ENCODE measurements at places on chromosomes 6 and 20.

GRCh38 chr6:3607171-3607570 is 144.3 kb downstream of the PXDC1 start:
- no peak for DNase-seq

DNA sequence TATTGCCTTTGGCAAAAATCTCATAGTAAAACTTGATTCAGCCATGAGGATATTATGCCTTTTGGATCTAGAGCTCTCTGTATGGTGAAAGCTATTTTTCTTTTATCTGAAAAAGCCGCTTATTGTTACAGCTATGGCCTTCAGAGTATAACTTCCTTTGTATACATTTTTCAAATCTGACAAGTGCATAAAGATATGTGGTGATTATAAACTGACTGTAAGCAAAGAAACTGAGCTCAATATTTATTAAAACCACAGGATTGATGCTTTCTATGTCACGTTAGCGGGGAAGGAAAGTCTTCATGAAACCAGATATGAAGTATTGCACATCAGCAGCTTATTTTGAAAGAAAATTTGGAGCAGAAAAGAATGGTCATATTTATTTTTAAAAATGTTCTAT is 151.8 kb downstream of the THEMIS start:
- DNase-seq, result no peak

- DNase-seq, result no peak
Observed at GRCh38 chr20:63100174-63100925, 93.6 kb upstream of the BHLHE23 start.

- no peak for DNase-seq
Observed at GRCh38 chr20:32845786-32846185, 12.9 kb upstream of the EFCAB8 start.

DNA sequence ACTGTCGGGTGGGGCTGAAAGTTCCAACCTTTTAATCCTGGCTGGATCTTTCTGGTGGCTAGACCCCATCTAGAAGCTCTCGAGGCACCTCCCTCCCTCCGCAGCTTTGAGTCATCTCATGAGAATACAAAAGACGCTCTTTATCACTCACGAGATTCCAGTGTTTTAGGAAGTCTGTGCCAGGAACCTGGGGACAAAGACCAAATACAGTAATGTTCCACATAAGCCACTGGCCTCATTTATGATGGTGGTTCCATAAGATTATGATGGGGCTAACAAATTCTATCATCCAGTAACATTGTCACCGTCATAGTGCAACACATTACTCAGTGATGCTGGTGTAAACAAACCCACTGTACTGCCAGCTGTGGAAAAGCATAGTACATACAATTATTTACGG is 48.7 kb downstream of the NCOA7 start:
- DNase-seq, result no peak

GRCh38 chr20:25011831-25012241 is 19.3 kb upstream of the APMAP start:
- DNase-seq, result no peak

DNA sequence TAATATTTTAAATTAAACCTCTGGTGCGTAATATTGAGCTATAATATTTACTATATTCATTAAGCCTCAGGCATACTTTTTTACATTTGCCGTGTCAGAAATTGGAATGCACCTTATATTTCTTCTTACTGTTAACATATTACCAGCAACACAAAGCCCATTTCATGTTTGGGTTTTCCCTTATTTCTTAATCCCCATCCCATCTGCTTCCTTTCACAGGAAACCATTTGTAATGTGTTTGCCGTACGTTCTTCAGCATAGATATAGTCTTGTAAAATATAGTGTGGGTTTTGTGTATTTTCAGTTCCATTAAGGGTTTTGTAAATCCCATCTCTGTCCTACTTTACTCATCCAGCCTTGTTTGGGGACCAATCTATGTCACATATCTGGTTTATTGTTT is 6.5 kb downstream of the EYS start:
- DNase-seq, result no peak

- DNase-seq, result no peak
Observed at GRCh38 chr6:76768556-76768955, 694.7 kb downstream of the HTR1B start.

DNA sequence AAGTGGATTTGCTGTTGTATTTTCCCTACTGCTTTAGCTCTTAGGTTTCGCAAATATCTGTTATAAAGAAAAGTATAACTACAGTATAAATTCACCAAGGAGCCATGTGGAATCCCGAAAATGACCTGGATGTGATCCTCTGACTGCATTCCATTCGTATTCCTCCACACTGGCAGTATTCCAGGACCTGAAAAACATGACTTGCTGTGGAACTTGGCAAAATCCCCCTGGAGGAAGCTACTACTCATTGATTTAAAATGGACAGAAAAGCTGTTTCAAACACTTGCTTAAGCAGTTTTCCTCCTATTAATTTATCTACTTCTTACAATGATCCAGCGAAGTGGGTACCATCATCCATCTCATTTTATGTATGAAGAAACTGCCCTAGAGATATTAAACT is 13.3 kb upstream of the ENPP5 start:
- no peak for DNase-seq

DNA sequence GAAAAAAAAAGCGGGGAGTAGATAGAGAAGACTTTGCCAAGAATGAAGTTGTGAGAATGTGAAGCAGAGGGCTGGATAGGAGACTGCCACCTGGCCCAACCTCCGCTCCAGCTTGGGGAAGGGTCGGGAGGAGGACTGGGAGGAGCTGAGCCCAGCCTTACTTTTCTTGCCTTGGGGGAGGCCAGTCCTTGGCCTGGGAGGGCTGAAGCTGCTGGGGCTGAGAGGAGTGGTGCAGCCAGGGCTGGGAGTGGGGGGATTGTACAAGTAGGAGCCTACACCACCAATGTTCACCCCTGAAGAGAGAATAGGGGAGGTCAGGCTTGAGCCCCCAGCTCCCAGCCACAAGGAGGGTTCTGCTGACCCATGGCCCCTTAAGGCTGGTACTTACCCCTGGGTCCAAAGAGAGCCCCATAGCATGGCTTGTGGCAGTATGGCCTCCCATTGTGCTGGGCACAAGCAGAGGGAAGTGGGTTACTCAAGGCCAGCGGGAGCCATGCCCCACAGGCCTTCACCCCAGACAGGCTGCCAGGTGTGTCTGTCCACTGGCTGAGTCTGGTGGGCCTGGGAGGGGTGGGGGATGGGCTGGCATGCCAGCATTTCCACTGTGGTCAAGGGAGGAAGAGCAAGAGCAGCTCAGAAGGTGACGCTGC is 1.1 kb downstream of the CRIP3 start:
- DNase-seq, result no peak

- DNase-seq, result no peak
Observed at GRCh38 chr6:6969761-6970223, 138.0 kb upstream of the RREB1 start.

- no peak for DNase-seq
Observed at GRCh38 chr20:22728146-22728745, 143.9 kb upstream of the FOXA2 start.

DNA sequence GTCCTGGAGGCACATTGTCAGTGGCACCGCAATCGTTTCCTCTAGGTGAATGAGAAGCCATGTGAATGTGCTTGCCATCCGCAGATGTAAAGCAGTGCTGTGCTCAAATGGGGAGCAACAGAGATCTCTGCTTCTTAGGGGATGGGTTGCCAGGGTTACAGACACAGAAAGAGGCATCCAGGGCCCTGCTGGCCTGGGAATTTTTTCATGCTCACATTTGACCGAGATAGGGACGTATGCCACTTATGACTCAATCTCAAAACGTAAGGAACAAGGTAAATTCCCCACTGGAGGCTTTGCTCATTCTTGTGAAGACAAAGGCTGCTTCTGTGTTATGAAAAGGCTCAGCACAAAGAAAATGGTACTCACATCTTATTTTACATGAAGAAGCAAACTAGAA is 11.0 kb downstream of the C6orf118 start:
- DNase-seq, result no peak

- DNase-seq, result no peak
Observed at GRCh38 chr6:74357321-74357720, 661.3 kb downstream of the CD109 start.

DNA sequence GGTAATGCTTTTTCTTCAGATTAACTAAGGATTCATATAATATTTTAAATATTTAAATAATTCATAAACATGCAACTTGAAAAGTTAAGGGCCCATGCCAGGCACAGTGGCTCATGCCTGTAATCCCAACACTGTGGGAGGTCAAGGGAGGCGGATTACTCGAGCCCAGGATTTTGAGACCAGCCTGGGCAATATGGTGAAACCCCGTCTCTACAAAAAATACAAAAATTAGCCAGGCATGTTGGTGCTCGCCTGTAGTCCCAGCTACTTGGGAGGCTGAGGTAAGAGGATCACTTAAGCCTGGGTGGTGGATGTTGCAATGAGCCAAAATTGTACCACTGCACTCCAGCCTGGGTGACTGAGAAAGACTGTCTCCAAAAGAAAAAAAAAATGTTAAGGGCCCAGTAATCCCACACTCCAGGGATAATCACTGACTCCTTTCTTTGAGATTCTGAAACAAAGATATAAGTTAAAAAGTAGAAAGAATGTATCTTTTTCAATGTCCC is 7.9 kb upstream of the RIN2 start:
- DNase-seq, result no peak

GRCh38 chr6:145863366-145863765 is 48.8 kb upstream of the FBXO30 start:
- no peak for DNase-seq

DNA sequence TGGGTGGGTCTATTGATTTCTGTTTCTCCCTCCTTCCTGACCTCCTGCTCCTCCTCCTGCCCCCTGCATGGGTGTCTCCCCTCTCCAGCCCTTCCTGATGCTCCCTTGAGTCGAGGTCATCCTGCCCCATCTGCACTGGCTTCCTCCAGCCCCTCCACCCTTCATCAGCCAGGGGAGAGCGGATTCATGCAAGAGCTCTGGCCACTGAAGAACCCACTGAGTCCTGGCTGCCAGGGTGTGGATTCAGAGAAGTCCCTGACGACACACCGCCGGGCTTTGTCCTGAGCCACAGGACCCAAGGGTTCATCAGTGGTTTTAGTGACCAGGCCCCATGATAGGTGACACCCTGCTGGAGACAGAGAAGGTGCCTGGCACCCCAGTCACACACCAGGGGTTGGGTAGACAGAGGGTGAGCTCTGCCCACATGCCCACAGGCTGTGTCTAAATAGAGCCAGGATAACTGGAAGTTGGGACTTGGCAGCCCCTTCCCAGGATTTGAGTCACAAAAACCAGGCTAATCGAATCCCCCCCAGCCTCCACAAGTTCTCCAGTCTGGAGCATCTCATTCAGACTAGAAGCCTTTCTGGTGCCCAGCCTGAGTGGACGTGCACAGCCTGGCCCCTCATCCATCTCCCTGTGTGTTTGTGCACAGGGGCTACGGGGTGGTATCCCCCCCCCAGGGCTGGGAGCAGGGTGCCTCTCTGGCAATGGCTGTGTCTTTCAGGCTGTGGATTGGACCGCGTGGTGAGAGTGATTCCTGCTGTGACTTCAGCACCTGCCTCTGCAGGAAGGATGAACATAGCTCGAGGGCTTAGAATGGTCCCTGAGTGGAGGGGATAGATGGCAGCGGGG is 1.2 kb downstream of the GFRA4 start:
- no peak for DNase-seq

GRCh38 chr6:148595550-148595949 is 151.3 kb upstream of the UST start:
- no peak for DNase-seq

- DNase-seq, result no peak
Observed at GRCh38 chr20:42957704-42958095, 232.0 kb downstream of the PTPRT start.

GRCh38 chr6:3380344-3381232 is 76.3 kb downstream of the SLC22A23 start:
- DNase-seq, result no peak

DNA sequence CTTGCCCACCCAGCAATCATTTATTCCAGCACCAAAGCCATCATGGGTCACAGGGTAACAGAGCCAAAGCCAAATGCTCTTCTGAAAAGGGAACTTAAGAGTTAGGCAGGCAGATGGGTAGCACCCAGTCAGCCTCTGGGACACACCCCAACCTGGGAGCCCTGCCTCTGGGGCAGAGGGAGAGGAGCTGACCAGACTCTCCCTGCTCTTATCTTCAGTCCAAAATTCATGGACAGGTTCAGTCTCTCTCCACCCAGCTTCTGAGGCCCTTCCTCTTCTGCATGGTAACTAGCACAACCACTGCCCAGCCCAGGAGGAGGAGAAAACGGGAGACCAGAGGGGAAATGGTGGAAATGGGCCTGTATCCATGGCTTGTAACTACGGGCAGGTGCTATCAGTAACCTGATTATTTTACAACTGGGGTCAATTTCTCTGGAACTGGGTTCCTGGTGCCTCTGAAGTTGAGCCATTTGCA is 105.4 kb downstream of the NOL4L start:
- DNase-seq, result no peak

GRCh38 chr20:20362774-20363433 is 5.0 kb upstream of the INSM1 start:
- no peak for DNase-seq

DNA sequence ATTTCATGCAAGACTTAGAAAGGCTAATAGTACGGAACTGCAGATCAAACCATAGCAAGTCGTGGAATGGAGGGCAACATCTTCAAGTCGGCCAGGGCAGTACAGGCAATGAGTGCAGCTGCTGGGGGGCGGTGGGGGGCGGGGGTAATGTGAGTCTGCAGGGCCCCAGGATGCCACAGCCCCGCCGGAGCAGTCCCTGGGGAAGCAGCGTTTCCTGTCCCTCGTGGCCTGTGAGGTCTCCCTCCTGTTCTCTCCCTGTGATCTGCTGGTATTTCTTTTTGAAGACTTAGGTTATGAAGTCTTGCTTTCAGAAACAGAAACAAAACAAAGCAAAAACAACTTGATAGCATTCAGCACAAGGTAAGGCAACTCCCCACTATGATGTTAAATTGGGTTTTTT is 351.9 kb downstream of the FOXA2 start:
- DNase-seq, result no peak

DNA sequence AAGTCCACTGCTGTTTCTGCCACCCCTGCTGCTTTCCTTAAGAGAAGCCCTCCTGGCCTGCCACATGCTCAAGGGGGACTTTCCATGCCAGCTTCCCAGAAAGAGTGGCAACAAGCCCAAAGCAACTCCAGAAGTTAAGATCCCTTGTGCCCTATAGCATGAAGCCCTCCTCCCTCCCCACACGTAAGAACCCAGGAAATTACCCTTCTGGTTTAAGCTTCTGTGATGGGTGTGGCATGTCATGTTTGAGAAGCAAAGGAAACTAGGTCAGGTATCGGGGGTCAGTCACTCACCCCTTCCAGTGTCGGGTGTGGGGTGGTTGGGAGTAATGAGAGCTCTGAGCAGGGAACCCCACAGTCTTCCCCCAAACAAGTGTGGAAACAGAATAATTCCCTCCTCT is 196.1 kb downstream of the LRFN2 start:
- DNase-seq, result no peak

DNA sequence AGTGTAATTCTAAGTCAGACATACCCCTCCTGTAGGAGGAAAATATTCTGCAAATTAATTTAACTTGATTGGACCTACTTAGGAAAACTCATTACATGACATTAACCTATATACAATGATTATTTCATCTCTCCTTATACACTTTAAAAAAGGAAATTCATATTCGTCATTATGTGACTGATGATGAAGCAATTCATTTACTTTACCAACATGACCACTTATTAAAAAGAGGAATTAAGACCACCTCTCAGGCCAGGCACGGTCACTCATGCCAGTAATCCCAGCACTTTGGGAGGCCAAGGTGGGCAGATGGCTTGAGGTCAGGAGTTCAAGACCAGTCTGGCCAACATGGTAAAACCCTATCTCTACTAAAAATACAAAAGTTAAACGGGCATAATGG is 11.6 kb downstream of the AKIRIN2 start:
- no peak for DNase-seq
